Caki2 (cell line): ENCODE measurements at places on chromosomes 6 and 20. TPM values are rescaled to one million over a fixed set of nuclear protein-coding genes. Genes with fewer than 3 reads are reported as not detected.

DNA sequence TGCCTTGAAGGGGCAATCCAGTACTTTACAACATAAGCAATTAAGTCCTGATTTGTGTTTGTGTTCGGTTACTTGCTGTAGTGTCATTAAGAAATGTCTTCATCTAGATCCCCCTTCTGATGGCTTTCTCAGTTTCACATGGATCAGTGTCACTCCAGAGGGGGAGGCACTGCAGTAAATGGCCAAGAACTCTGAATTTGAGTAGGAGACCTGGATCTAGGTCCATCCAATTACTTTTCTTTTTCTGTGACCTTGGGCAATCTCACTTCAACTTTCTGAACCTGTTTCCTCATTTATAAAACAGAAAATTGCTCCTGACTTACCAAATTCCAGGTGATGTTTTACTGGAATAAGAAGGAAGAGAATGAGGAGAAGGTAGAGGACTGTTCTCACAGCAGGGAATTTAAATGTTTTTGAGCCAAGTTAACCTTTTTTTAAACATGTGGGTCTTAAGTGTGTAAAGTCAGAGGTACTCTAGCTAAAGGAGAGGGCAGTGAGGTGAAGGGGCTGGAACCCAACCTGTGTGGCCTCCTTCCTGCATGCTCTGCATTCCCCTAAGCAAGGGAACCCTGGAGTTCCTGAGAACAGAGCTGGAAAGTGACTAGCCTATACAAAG is 285.5 kb downstream of the HACE1 start:
- no peak for DNase-seq

Gene GRM1
- total RNA-seq = 0.20 and 0.41 TPM in 2 replicates

DNA sequence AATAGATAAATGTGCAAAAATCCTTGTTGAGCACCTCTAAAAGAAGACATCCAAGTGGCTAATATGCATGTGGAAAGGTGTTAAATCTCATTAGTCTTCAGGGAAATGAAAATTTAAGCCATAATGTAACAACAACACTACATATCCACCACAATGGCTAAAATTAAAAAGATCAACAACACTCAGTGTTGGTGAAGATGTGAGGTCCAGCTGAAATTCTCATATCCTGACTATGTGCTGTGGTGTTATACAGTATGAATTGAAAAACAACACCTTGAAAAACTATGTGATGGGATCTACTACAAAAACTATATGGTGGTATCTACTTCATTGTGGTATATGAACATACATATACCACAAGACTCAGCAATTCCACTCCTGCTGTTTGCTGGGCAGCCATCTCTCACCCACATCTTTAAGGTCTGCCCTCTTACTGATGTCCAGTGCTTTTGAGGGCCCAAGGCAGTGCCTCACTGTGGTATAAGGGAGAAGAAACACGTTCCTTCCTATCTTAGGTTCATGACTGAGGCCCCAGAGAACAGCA is 146.4 kb downstream of the CD83 start:
- DNase-seq = no peak

GRCh38 chr20:2195614-2196013 is 94.0 kb downstream of the STK35 start:
- DNase-seq = no peak

GRCh38 chr20:1377341-1377871 is 15.4 kb downstream of the FKBP1A start:
- DNase-seq = no peak

Gene PAK1IP1
- total RNA-seq = 25.7 and 45.0 TPM in 2 replicates

DNA sequence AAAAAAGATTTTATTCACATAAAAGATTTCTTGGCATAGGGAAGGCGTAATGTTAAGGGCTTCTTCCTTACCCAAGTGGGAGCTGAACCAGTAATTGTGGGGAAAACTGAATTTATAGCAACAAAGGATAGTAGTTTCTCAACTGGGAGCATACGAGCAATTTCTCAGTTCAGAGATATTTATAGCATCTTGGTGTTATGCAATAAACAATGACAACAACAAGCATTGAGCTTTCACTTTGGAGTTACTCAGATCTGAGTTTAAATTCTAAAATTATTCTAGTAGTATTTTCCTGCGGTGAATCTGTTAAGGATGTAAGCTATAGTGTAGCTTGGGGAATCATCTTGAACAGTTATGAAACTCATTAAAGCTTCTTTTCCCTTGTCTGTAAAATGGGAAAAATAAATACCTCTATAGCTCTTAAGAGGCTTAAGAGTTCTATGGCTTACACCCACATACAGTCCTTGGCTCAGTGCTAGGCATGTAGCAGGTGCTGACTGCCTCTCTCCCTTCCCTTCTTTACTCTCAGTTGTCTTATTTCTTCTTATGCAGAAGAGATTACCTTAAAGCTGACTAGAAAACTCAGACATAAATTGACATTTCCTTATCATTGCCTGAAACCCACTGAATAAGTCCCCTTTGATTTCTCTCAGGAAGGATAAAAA is 58.8 kb downstream of the SAMD5 start:
- DNase-seq = no peak

Gene LY6G6C
- total RNA-seq = not detected in 2 replicates

- no peak for DNase-seq
These were observed 74.8 kb upstream of the SIRPA start for GRCh38 chr20:1820138-1821079.

Gene CLIC5
- total RNA-seq = not detected in 2 replicates
